Activated naive CD8-positive, alpha-beta T cell treated with anti-CD3 and anti-CD28 coated beads for 36 hours (primary cell): ENCODE measurements at places on chromosomes 3 and 15.

DNA sequence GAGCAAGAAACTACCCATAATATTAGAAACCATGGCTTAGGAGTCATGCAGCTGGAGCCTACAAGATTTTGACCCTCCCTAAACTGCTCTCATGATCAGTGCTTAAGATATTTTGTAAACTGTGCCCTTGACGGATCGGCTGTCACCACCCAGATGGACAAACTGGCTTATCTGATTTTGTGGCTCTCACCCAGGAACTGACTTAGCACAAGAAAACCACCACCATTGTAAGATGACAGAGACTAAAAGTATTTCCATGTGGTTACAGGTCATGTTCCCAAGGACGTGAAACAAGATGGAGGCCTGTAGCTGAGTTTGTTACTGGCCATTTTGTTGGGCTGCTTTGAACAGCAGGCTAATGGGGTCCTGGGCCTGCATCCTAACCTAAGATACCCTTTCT lies 940.9 kb downstream of the OTOL1 start:
- H3K4me3 ChIP-seq = no peak overlapping the region
- no peaks in the 10 kb centered on the region for H3K36me3 ChIP-seq
- no peaks in the 10 kb centered on the region for H3K27me3 ChIP-seq
- H3K27ac ChIP-seq = no peak overlapping the region
- H3K4me1 ChIP-seq = no peaks in the 10 kb centered on the region

GRCh38 chr3:37262816-37263393 lies 88.5 kb upstream of the LRRFIP2 start:
- H3K36me3 ChIP-seq = peaks cover 24% of the 10 kb centered on the region
- no peak for DNase-seq
- H3K4me3 ChIP-seq = no peak overlapping the region
- no peaks in the 10 kb centered on the region for H3K27me3 ChIP-seq

- no peak for DNase-seq
- H3K36me3 ChIP-seq = no peaks in the 10 kb centered on the region
Observed at GRCh38 chr3:11698326-11699082, 54.8 kb upstream of the VGLL4 start.

- H3K36me3 ChIP-seq = no peaks in the 10 kb centered on the region
- H3K27me3 ChIP-seq = peaks cover 37% of the 10 kb centered on the region
- H3K4me3 ChIP-seq = peak overlapping the region; percentile 83
- no peak for DNase-seq
Observed at GRCh38 chr3:29283231-29284119, 2.6 kb downstream of the RBMS3 start.
